Activated CD4-positive, alpha-beta T cell treated with anti-CD3 and anti-CD28 coated beads for 24 hours (primary cell): ENCODE measurements at places on chromosomes 5 and 9.

GRCh38 chr5:132183723-132184122, 43.9 kb downstream of the P4HA2 start:
- no peak for DNase-seq

- DNase-seq: no peak
Observed at GRCh38 chr5:146832985-146833732, 45.4 kb downstream of the PPP2R2B start.

- no peak for DNase-seq
Observed at GRCh38 chr5:38534156-38534453, 22.3 kb downstream of the LIFR start.

GRCh38 chr9:92634712-92635605, 35.0 kb downstream of the IPPK start:
- peak; percentile 46 for DNase-seq

DNA sequence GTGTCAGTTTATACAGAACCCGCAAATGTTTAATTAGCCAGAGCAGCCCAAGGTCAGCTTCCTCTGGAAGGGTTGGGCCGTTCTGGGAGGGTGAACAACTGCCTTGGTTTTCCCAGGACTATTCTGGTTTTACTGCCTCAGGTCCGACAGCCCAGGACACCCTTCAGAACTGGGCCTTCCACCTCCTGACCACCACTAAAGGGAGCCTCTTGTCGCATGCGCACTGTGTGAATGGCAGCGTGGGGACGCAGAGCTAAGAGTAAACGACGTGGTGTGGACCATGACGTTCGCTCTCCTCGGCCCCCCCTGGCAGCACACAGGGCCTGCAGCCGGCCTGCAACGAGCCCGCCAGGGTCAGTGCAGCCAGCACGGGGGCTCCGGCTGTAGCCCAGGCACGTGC, 214.9 kb downstream of the FANCC start:
- DNase-seq: no peak

GRCh38 chr5:89604342-89604741, 721.4 kb upstream of the MEF2C start:
- DNase-seq: no peak

DNA sequence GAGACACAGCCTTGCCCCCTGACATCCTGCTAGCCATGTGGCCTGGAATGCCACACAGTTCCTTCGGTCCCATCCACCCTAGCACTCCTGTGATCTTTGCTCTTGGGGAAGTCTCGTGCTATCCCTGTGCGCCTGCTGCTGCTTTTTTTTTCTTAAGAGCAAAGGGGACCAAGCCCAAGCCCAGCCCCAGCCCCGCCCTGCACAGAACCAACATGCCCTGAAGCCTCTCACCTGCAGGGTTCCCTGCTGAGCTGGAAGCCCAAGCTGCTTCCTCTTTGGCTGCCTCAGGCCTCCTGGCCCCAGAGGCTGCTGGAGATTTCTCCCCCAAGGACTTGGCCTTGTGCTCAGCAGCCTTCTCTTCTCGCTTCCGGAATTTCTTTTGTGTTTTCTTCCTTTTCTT, 1.8 kb downstream of the SURF6 start:
- no peak for DNase-seq

DNA sequence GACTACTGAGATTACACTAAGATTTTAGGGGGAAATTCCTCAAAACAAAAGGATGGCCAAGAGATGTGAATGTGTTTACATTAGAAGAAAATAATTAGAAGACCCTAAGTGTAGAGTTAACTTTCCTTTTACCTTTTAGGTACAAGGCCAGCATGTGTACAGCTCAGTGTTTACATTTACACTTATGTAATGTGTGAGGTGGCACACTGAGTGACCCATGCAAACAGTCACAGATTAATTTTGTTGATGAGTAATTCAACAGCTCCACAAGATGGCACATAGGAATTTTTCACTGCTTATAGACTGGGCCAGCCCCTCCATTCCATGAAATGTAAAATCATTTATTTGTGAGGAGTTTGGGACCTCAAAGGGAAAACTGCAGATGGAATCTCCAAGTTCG, 90.1 kb upstream of the SLC12A2 start:
- no peak for DNase-seq

GRCh38 chr9:14349447-14350348, 35.8 kb upstream of the NFIB start:
- no peak for DNase-seq

- no peak for DNase-seq
Observed at GRCh38 chr9:26391036-26391435, 501.6 kb downstream of the CAAP1 start.

GRCh38 chr9:10614196-10614800, 1.5 kb upstream of the PTPRD start:
- DNase-seq: no peak

GRCh38 chr9:2872250-2872930, 28.5 kb upstream of the PUM3 start:
- no peak for DNase-seq

DNA sequence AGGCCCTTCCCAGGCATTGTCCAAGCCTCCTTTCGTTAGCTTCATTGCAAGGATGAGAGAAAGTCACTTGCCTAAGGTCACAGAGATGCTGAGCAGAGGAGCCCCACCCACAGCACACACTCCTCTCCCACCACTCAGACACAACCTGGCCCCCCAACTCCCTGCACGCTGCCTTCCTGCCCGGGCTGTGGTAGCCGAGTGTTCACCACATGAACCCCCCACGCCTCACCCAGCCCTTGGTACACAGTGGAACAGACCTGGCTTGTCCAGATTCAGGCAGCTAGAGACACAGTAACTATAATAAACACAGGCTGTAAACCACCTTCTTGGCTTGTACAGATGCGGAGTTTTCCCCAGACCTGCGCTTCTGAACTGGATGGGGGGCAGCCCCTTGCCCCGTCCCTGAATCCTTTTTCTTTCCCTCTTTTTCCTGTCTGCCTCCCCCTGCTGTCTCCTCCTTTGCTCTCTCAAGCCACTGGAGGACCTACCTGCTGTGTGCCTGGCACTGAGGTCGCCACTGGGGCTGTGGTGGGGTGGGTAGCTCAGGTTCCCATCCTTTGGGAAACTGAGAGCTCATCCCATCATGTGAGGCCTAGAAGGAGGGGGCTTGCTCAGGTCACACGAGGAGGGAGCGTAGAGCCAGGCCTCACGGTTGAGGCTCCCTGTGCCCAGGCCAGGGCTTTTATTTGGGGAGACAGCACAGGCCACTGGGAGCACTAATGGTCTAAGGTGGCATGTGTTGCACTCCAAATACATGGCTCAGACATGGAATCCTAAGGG, 55.7 kb upstream of the SYNPO start:
- DNase-seq: no peak

DNA sequence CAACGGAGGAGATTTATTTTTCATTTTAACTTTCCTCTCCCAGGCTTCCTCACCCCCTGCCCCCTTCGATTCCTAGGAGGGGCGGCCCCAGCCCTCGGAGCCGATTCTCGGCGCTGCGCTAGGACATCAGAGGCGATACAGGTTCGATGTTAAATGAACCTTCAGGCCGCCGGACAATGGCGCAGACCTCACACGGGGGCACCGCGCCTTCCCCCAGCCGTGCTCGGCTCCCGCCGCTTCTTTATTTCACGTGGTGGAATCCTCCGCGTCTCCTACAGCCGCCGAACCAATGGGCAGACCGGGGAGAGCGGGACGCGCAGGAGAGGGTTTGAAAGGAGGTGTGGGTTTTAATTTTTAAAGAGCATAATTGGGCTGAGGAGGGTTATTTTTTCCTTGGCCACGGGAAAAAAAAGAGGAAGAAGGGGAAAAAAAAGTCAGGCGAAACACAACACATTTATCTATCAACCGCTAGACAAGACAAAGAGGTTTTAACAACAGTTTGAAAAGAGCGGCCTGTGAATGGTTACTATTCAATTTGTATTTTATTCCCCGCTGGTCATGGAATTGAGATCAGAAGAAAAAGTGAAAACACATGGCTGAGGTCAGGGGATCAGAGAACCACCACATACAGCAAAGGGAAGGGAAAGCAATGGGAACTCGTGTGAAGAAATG, 126.8 kb downstream of the TMEM174 start:
- no peak for DNase-seq

DNA sequence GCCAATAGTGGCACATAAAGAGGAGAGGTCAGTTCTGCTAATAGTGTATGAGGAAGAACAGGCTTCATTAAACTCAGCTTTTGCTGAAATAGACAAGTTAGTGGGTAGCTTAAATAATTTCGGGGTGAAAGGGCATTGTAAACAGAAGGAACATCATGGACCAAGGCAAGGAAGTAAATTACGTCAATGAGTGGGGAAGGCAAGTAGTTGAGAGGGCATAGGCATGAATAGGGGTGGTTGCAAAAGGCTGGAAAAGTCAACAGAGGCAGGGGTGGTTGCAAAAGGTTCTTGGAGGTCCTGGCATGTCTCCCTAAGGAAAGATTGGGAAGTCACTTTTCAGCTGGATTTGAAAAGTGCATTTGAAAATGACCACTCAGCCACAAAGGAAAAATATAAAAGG, 383.3 kb upstream of the RPS23 start:
- no peak for DNase-seq

- no peak for DNase-seq
Observed at GRCh38 chr9:109468927-109469326, 29.2 kb downstream of the PTPN3 start.

GRCh38 chr9:116267021-116267420, 113.4 kb downstream of the PAPPA start:
- DNase-seq: no peak

GRCh38 chr5:150077996-150078801, 8.2 kb downstream of the CSF1R start:
- DNase-seq: no peak

- no peak for DNase-seq
Observed at GRCh38 chr5:179306191-179307012, 38.9 kb downstream of the ADAMTS2 start.

DNA sequence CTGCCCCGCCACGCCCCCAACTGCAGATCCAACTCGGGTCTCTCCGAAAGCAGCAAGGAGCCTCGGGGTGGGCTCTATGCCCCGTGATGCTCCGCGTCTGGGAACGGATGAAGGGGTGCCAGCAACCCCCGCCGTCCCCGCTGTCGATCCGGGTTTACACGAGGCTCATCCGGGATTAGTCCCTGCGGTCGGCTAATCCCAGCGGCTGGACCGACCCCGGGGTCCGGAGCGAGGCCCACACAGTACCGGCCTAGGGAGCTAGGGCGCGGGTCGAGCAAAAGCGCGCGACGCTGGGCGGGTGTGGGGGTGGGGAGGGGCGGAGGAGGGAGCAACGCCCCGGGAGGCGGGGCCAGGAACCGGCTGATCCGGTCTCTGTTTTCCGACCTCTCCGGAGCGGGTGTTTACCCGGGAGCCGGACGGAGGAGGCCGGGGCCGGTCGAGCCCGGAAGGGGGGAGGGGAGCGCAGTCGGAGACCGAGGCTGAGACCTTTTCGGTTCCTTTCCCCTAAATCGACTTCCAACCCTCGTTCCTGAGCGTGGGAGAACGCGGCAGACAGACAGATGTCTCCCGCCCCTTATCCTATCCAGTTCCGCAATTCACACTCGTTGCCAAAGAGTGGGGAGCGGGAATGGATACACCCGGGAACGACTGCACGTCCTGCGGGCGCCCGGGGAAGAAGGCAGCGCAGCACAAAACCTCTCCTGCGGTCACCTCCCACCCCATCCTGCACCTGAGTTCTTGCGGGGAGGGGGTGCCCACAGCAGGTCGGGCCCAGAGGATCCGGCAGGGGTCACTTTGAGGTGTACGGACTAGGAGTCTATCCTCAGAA, 28.6 kb downstream of the PCDH1 start:
- DNase-seq: peak; percentile 54

DNA sequence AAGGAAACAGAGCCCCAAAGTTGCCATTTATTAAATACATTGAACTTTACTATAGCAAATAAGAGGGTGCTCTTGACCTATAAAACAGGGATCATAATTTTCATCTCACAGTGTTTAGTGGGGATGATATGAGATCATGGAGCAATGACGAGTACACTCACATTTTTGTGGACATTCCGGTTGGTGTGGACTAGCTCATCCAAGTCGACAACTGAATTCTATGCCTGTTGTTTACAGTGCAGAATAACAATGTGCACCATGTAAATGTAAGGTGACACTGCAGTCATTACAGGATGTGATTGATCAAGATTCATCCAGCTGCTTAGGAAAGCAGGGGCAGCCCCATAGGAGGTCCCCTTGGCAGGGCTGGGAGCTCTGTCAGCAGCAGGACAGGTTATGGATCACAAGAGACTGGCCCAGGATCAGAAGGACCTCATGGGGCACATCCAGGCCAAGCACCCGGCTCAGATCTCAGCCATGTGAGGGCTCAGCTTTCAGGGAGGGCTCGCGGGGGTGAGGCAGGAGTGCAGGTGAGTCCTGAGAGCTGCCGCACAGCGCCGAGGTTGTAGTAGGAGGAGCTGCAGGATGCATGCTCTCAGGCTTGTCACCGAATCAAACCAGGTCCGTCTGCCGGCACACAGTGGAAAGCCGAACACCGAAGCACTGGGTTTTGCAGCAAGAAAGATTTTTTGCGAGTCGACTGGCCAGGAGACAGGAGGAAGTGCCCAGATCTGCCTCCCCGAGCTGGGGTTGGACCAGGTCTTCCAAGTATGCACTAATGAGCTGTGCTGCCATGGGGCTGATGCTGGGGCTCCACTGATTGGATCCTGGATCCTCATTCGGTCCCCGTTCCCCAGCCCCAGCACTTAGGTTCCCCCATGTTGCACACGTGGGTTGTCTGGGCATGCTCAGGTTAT, 28.2 kb downstream of the MRPL36 start:
- no peak for DNase-seq

DNA sequence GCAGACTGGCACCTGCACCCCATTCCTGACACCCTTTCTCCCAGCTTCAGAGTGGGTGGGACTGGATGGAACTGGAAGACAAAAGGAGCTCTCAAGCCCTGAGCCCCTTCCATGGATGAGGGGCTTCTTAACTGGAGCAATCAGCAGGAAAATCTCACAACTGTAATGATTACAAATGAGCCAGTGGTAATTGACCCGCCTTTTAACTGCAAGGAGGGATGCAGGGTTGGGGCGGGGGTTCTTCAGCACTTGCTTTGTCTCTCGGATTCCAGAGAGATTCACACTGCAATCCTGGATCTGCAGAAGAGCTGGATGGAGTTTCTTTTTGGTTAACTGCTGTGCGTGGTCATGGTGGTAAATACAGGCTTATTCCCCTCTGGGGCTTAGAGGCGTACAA, 160.1 kb upstream of the SHB start:
- no peak for DNase-seq

DNA sequence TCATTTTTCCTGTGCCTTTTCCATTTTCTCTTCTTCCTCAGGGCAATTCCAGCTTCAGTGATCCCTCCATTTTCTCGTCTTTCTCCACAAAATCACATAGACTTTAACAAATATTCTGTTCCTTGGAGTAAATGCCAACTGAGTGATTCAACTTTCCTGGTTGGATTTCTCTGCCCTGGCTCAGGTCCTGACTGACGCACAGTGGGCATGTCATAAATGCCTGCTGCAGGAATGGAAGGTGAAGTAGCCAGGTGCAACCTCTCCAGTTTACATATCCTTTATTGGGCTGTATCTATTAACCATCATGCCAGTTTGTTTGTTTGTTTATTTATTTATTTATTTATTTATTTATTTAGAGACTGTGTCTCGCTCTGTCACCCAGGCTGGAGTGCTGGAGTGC, 95.1 kb downstream of the MEF2C start:
- DNase-seq: no peak

- no peak for DNase-seq
Observed at GRCh38 chr5:143964919-143965318, 153.0 kb downstream of the HMHB1 start.

DNA sequence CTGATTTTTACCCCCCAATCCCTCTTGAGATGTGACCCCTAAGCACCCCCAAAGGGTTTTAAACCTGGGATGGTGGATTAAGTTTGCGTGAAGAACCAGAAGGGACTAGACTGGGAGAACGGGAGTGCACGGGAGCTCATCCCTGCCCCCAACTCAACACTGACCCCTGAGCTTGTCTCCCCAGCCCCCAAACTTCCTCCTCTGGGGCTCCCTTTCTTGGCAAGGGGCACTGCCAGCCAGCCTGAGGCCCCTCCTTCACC, 5.0 kb upstream of the SET start:
- no peak for DNase-seq
